Dermis blood vessel endothelial cell (primary cell): ENCODE measurements at places on chromosomes 7 and 10. TPM values are rescaled to one million over a fixed set of nuclear protein-coding genes. Genes with fewer than 3 reads are reported as not detected.

Gene GPR37
- total RNA-seq, result 0.14 and 0.17 TPM in 2 replicates

DNA sequence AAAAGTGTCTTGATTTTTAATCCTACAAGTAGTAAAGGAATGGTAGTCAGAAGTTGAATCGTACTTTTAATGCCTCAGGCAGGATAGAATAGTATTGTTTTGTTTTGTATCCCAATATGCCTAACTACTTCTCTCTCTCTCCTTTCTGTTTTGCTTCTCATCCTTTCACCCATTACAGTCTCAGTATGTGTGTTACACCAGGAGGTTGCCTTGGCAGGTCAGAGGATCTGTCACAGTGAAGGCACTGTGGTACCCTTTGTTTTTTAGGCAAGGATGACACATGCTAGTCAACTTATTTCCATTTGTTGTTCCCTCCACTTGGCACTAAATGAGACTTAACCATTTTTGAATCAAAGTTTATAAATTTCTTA is 94.4 kb downstream of the MAPK8 start:
- DNase-seq, result no peak

- no peak for DNase-seq
These were observed 145.1 kb downstream of the CTNNA3 start for GRCh38 chr10:67550838-67551402.

Gene RBP3
- not detected in 2 replicates for total RNA-seq

DNA sequence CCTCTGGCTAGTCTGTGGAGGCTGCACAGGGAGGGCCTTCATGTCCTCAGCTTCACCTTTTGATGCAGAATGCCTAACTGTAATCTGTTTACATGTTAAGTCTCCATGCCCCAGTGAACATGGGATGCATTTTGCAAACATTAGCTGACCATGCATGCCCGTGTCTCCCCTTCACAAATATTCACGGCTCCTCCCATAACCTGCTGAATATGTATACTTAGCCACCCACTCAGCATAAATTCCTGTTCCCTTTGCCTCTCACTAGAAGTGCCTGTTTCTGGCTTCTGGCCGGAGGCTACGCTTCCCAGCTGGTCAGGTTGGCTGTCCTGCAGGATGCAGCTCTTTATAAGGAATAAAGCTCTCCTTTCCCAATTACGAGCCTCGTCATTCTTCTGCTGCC is 552.7 kb downstream of the DNAJB6 start:
- no peak for DNase-seq

DNA sequence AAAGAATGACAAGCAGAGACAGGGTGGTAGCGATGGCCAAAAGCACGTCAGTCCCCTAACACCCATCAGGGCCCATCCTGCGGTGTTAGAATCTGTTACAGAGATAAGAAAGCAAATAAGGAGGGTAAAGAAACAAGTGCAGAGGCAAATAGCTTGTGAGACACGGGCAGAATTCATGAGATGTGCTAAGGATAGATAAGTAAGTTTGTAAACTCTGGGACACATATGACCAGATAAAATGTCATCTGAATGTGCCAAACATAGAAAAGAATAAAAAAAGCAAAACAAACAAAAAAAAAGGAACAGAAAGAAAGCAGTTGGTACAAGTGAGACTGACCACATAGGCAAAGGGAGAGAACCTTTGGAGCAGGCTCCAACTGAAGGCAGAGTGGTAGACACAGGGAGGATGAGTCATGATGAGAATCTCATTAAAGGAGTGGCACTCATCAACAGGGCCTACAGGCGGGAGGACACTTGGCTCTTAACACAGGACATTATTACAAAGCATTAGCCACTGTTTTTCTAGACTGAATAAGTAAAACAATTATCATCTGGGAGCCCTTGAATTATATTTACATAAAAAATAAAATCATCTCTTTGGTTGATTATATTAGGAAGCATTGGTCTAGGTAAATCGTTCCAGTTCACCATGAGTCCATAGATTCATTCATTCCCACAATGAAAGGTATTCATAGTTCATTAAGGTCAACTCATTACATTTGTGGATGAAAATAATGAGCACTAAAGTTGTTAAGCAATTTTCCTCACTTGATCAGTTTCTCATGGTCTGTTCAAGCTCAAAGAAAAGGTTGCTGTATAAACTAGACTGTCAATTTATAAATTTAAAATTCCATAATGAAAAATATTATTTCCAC is 21.5 kb upstream of the EPHB6 start:
- DNase-seq, result no peak

Gene COL13A1
- 5.3 and 6.6 TPM in 2 replicates for total RNA-seq

- DNase-seq, result no peak
These were observed 15.1 kb upstream of the ELN start for GRCh38 chr7:74012842-74013249.

Gene SPDYE2
- not detected in 2 replicates for total RNA-seq
